Esophagus squamous epithelium (tissue), 5 donors: ENCODE measurements at places on chromosomes 2 and 18.

GRCh38 chr2:68045342-68045741 lies 17.5 kb downstream of the C1D start:
- H3K36me3 ChIP-seq: peaks cover 48% of the 10 kb centered on the region
- no peak for DNase-seq
- H3K27ac ChIP-seq: no peak overlapping the region
- no peak overlapping the region for H3K4me3 ChIP-seq
- no peaks in the 10 kb centered on the region for H3K27me3 ChIP-seq
- no peaks in the 10 kb centered on the region for H3K4me1 ChIP-seq

- H3K27ac ChIP-seq: no peak overlapping the region
- no peaks in the 10 kb centered on the region for H3K36me3 ChIP-seq
- no peaks in the 10 kb centered on the region for H3K4me1 ChIP-seq
- DNase-seq: no peak
Observed at GRCh38 chr2:107712857-107713256, 113.8 kb upstream of the RGPD4 start.

- H3K4me3 ChIP-seq: no peak overlapping the region
- no peaks in the 10 kb centered on the region for H3K4me1 ChIP-seq
- no peak overlapping the region for H3K27ac ChIP-seq
- no peak for DNase-seq
Observed at GRCh38 chr2:152343426-152343825, 8.5 kb downstream of the FMNL2 start.

GRCh38 chr2:171409436-171409971 lies 24.3 kb downstream of the METTL8 start:
- H3K4me3 ChIP-seq: peak overlapping the region; percentile 34
- peak overlapping the region; percentile 48 for H3K27ac ChIP-seq
- H3K4me1 ChIP-seq: no peaks in the 10 kb centered on the region
- no peaks in the 10 kb centered on the region for H3K36me3 ChIP-seq
- no peaks in the 10 kb centered on the region for H3K27me3 ChIP-seq
